ENCODE measurements at places on chromosomes 1 and 21. TPM values are rescaled to one million over a fixed set of nuclear protein-coding genes. Genes with fewer than 3 reads are reported as not detected.

S100A16 gene
- not detected for total RNA-seq

FAM177B gene
- total RNA-seq, result not detected

TNFRSF8 gene
- 1.3 TPM for total RNA-seq

S100A5 gene
- total RNA-seq, result 1.1 TPM

VANGL2 gene
- 0.04 TPM for total RNA-seq

SERPINC1 gene
- 0.31 TPM for total RNA-seq

RRP1B gene
- total RNA-seq, result 106 TPM

NHLH2 gene
- total RNA-seq, result not detected

CD2 gene
- 382 TPM for total RNA-seq

CD52 gene
- total RNA-seq, result 254 TPM

TNFSF4 gene
- 23.6 TPM for total RNA-seq

HEYL gene
- total RNA-seq, result 0.08 TPM

SELP gene
- total RNA-seq, result 0.08 TPM

TPM3 gene
- 807 TPM for total RNA-seq

GNAT2 gene
- 1.4 TPM for total RNA-seq

LORICRIN gene
- not detected for total RNA-seq

HFM1 gene
- total RNA-seq, result not detected

FCN3 gene
- total RNA-seq, result not detected

YBX1 gene
- total RNA-seq, result 1,420 TPM

BCL10 gene
- 27.7 TPM for total RNA-seq

NTMT2 gene
- total RNA-seq, result not detected

FYB2 gene
- total RNA-seq, result not detected

PRELP gene
- total RNA-seq, result not detected

AK5 gene
- total RNA-seq, result 1.0 TPM

ARMH1 gene
- 49.6 TPM for total RNA-seq

CELA2A gene
- not detected for total RNA-seq

DR1 gene
- 103 TPM for total RNA-seq

MNDA gene
- not detected for total RNA-seq

OPTC gene
- not detected for total RNA-seq

LRRN2 gene
- total RNA-seq, result not detected

ARHGEF16 gene
- total RNA-seq, result 0.21 TPM

CNR2 gene
- 0.04 TPM for total RNA-seq

ATP1A2 gene
- not detected for total RNA-seq

RSPH1 gene
- not detected for total RNA-seq

NGF gene
- not detected for total RNA-seq
